Left renal pelvis (tissue), 4 donors: ENCODE measurements at places on chromosomes 13 and 19.

GRCh38 chr19:20067943-20068342 lies 9.9 kb upstream of the ZNF90 start:
- DNase-seq, result no peak

DNA sequence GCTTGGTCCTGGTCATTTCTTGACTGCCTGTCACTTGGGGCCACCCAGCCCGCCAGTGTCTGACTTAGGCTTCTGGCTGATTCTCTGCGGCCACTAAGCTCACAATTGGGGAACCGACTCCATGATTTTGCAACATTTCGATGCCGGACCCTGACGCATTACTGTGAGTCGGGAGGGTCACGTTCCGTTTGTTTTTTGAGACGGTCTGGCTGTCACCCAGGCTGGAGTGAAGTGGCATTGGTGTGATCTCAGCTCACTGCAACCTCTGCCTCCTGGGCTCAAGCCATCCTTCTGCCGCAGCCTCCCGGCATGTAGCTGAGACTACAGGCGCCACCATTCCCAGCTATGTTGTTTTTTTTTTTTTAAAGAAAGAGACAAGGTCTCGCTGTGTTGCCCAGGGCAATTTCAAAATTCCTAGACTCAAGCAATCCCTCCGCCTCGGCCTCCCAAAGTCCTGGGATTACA lies 3.2 kb upstream of the ADAT3 start:
- DNase-seq, result no peak

DNA sequence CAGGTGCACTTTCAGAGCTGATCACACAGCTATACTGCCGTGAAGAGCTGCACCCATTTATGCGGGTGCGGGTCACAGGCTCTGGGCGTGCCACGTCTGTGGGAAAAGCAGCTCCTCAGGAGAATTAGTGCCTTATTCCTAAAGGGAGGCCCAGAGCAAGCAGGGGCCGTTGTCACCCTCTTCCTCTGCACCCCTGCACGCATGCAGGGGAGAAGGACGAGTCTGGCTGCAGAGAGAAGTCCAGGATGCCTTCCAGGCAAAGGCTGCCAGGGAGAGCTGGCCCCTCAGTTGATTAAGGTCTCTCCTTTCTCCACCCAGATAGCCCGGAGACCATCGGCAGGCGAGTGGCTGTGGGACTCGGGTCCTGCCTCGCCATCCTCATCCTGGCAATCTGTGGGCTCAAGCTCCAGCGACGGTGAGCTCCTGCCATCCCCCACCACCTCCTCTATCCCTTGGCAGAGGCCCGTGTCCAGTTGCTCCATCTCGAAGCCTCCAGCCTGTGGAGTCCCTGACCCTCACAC lies 3.1 kb upstream of the FFAR1 start:
- DNase-seq, result no peak

DNA sequence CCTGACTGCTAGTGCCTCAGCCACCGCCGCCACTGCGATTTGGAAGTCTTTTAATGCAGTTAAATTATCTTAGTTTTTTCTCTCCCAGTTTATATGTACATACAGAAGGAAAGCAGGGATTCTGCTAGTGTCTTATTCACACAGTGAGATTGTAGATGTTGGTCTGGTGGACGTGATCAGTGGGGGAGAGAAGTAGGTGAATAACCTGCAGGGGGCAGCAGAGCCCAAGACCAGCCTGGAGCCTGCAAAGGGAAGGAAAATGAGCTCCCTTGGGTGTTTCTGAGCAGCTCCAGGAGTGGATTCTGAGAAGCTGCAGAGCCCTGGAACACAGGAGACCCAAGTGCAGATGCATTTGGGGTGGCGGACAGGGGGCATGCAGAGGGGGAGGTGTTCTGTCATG lies 26.3 kb downstream of the ZNF844 start:
- DNase-seq, result peak; percentile 47

GRCh38 chr13:71799324-71799723 lies 67.7 kb downstream of the DACH1 start:
- no peak for DNase-seq

DNA sequence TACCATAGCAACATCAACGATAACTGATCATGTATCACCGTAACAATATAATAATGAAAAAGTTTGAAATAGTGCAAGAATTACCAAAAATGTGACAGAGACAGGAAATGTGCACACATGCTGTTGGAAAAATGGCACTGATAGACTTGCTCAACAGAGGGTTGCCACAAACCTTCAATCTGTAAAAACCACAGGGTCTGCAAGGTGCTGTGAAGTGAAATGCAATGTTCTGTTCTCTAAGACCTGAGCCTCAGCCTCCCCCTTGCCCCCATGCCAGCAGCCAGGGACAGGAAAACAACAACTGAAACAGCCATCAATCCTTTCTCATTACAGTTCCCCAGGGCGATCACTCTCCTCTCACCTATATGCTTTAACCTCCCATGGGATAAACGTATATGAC lies 88.4 kb downstream of the USP12 start:
- DNase-seq, result no peak

GRCh38 chr19:13078897-13079541 lies 23.6 kb downstream of the LYL1 start:
- DNase-seq, result no peak

DNA sequence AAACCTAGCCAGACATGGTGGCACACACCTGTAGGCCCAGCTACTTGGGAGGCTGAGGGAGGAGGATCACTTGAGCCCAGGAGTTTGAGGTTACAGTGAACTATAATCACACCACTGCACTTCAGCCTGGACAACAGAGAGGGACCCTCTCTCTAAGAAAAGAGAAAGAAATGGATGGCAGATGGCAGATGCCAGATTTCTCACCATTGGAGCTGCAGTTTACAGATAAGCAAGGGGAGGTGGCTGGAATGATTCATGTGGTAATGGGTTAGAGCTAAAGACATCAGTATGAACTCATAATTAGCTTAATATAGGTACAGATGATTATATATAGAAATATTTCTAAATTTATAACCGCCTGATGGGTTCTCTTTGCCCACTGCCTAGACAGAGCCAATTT lies 80.1 kb upstream of the IPO5 start:
- no peak for DNase-seq

GRCh38 chr13:29224206-29224605 lies 371.3 kb downstream of the SLC7A1 start:
- DNase-seq, result no peak

- no peak for DNase-seq
Measured at GRCh38 chr19:35160629-35161433, 6.3 kb downstream of the FXYD5 start.

GRCh38 chr13:97306645-97307044 lies 84.5 kb downstream of the MBNL2 start:
- no peak for DNase-seq

GRCh38 chr19:39405958-39406655 lies 540 bp upstream of the ZFP36 start:
- no peak for DNase-seq

GRCh38 chr19:16794456-16795441 lies 34.4 kb upstream of the SIN3B start:
- DNase-seq, result no peak

- no peak for DNase-seq
Measured at GRCh38 chr13:80259159-80259558, 81.8 kb downstream of the SPRY2 start.

DNA sequence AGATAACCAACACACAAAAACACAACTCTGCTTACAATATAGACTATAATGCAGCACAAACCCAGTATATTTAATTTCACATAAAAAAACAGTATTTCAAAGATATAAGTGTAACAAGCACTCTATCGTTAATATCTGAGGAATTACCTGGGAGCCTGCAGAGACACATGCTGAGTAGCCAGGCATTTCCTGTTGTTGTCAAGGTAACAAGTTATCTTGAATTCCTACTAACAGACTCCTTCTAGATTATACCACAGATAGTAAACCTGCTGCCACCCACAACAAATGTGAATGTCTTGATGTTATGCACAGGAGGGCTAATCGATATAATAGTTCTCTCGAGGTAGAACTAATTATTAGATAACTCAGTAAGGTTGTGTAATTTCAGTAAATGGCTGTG lies 826.0 kb upstream of the PRR20A start:
- DNase-seq, result no peak
